ENCODE measurements at places on chromosomes 11 and 22. TPM values are rescaled to one million over a fixed set of nuclear protein-coding genes. Genes with fewer than 3 reads are reported as not detected.

DNA sequence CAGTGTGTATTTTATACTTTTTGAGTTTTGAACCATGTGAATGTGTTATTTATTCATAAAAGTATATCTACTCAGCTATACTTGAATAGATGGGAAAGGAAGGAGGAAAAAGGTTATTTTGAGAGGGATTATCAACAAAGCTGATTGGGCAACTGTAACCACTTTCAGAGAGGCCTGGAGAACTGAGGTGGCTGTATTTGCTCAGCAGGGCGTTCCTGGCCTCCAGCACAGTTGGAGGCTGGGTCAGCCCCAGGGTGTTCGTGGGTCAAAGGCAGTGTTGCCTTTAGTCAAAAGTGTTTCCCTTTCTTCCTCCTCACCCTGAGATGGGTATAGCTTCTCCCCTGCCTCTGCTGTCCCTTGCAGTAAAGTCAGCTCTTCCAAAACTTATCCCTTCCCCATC is 26.7 kb downstream of the ASCC2 start:
- no peak for DNase-seq
- no peak overlapping the region for H3K27ac ChIP-seq
- peaks cover 81% of the 10 kb centered on the region for H3K36me3 ChIP-seq
- H3K4me3 ChIP-seq = no peak overlapping the region
- H3K4me1 ChIP-seq = no peaks in the 10 kb centered on the region

DNA sequence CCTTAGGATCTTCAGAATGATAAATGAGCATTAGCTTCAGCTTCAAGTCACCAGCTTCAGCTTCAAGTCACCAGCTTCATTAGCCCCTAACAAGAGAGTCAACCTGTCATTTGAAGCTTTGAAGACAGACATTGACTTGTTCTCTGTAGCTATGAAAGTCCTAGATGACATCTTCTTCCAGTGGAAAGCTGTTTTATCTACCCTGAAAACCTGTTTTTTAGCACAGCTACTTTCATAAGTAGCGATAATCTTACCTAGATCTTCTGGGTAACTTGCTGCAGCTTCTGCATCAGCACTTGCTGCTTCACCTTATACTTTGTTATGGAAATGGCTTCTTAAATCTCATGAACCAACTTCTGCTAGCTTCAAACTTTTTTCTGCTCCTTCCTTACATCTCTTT is 85.7 kb downstream of the PGR start:
- H3K27me3 ChIP-seq = no peaks in the 10 kb centered on the region
- H3K4me3 ChIP-seq = no peak overlapping the region
- H3K36me3 ChIP-seq = no peaks in the 10 kb centered on the region
- no peaks in the 10 kb centered on the region for H3K4me1 ChIP-seq
- H3K27ac ChIP-seq = no peak overlapping the region

- H3K27ac ChIP-seq = no peak overlapping the region
- no peak overlapping the region for H3K4me3 ChIP-seq
- H3K4me1 ChIP-seq = no peaks in the 10 kb centered on the region
- H3K27me3 ChIP-seq = peaks cover 6% of the 10 kb centered on the region
- H3K36me3 ChIP-seq = no peaks in the 10 kb centered on the region
- DNase-seq = no peak
Observed at GRCh38 chr11:108647387-108647700, 17.5 kb upstream of the DDX10 start.

- no peaks in the 10 kb centered on the region for H3K27me3 ChIP-seq
- H3K4me1 ChIP-seq = peaks cover 2% of the 10 kb centered on the region
- no peak for DNase-seq
- H3K4me3 ChIP-seq = no peak overlapping the region
- H3K27ac ChIP-seq = no peak overlapping the region
Observed at GRCh38 chr11:87235366-87235765, 197.6 kb downstream of the TMEM135 start.

The ZPR1 gene
- total RNA-seq = 84.1 TPM

The OR6A2 gene
- 0.53 TPM for total RNA-seq

- DNase-seq = no peak
- no peak overlapping the region for H3K27ac ChIP-seq
- no peak overlapping the region for H3K4me3 ChIP-seq
- H3K36me3 ChIP-seq = no peaks in the 10 kb centered on the region
- no peaks in the 10 kb centered on the region for H3K27me3 ChIP-seq
- H3K4me1 ChIP-seq = no peaks in the 10 kb centered on the region
Observed at GRCh38 chr11:115885535-115886421, 381.6 kb upstream of the CADM1 start.

DNA sequence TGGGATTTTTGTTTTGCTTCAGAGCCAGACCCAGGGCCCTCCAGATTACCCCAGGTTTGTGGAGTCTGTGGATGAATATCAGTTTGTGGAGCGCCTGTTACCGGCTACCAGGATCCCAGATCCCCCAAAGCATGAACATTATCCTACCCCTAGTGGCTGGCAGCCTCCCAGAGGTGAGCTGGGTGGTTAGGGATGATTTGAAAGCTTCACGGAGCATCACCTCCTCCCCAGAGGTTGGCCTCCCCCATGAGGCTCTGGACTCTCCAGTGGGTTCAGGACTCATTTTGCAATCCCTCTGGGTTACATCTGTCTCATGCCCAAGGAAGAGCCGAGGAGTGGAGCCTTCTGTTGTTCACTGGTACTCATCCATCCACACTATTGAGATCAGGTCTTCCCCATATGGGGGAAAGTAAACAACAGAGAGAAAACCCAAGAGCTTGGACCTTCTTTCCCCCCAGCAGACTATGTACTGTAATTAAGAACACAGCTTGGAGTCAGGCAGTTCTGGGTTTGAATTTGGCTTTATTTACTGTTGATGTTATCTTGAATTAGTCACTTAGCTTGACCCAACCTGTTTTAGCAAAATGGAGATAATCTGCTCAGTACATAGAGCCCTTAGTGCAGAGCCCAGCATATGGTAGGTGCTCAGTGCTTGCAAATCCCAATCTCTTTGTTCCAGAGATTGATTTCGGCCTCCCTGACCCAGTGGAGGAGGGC is 2.5 kb downstream of the MRPL49 start:
- H3K27me3 ChIP-seq = no peaks in the 10 kb centered on the region
- peaks cover 76% of the 10 kb centered on the region for H3K36me3 ChIP-seq
- peak overlapping the region; percentile 28 for H3K27ac ChIP-seq
- peaks cover 15% of the 10 kb centered on the region for H3K4me1 ChIP-seq

The GALNT18 gene
- 5.0 TPM for total RNA-seq
